ENCODE measurements at places on chromosomes 12 and 14.

GRCh38 chr12:132124766-132125425, 19.2 kb downstream of the DDX51 start:
- DNase-seq = no peak

DNA sequence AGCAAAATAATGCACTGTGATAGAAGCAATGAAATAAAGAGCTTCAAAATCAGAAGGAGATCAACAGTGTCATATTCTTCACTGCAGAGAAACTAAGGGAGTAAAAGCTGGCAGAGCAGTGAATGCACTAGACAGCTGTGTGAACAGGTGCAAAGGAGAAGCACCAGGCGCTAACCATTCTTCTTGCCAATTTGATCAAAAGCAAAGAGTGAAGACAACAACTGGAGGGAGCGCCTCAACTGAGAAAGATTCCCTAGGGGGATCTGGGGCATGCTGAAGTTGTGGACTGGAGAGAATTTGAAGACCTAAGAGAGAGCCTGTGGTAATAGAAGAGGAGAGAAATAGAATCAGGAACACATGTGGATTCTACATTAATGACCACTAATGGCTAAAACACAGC, 50.4 kb upstream of the OVCH1 start:
- DNase-seq = no peak

- DNase-seq = no peak
These were observed 895 bp upstream of the CCDC88C start for GRCh38 chr14:91418387-91419043.

GRCh38 chr12:61367281-61367785, 892.9 kb upstream of the USP15 start:
- DNase-seq = no peak

Data from GOT3 (cell line).